ENCODE measurements at places on chromosomes 4 and X.
A peak's percentile ranks its signal among the peaks of the same experiment; 100 is the strongest.

DNA sequence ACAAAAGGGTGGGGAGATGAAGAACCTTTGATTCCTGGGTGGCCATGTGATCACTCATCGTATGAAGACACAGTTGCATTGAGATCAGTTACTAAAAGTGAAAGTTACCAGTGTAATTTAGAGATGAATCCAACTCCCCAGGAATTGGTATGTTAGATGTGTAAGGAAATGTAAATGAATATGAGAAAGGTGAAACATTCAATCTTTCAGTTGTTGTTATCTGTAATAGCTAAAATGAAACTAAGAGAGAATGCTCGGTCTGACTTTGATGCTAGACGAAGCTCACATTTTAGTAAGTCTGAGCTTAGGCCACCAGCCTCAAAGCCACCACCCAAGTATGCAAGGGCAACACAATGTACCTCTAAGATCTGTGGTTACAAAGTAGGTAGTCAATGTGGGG, 194.3 kb upstream of the POF1B start:
- DNase-seq: no peak

- DNase-seq: peak; percentile 72
Observed at GRCh38 chrX:97389761-97390192, 506.1 kb downstream of the RPA4 start.

- DNase-seq: no peak
Observed at GRCh38 chrX:48965959-48966358, 5.7 kb downstream of the KCND1 start.

- peak; percentile 21 for DNase-seq
Observed at GRCh38 chr4:73777612-73778011, 37.2 kb downstream of the CXCL8 start.

All from Caki2 (cell line).